ENCODE measurements at places on chromosomes 7 and 10.

GRCh38 chr7:134697205-134697886 is 50.7 kb downstream of the BPGM start:
- ATAC-seq: no peak

- peak; percentile 70 for ATAC-seq
Observed at GRCh38 chr10:22335173-22335933, 9.9 kb upstream of the SPAG6 start.

GRCh38 chr10:113179265-113179664 is 229.2 kb downstream of the TCF7L2 start:
- ATAC-seq: no peak

- ATAC-seq: no peak
Observed at GRCh38 chr10:71623098-71623985, 96.2 kb downstream of the C10orf105 start.

DNA sequence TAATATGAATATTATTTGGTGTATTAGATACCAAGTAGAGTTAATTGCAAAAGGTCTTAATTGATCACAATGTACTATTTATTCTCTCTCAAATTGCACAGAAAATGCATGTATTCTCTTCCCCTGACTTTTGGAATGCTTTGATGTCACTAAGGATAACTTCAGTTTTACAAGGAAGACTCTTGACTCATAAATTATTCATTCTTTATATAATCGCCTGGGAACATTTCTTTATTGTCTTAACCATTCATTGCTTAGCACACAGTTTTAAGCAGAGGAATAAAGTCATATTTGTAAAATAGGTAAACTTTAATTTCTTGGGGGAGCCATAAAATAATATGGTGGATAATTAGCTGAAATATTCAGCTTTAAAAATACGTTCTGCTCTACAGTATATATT is 306.0 kb upstream of the TMEM229A start:
- no peak for ATAC-seq
